ENCODE measurements at places on chromosomes 16 and 17.
A peak's percentile ranks its signal among the peaks of the same experiment; 100 is the strongest.

GRCh38 chr17:45405250-45406086 lies 27.2 kb downstream of the ARHGAP27 start:
- no peak for DNase-seq

GRCh38 chr17:9902120-9902519 lies 3.0 kb downstream of the RCVRN start:
- DNase-seq = peak; percentile 66

DNA sequence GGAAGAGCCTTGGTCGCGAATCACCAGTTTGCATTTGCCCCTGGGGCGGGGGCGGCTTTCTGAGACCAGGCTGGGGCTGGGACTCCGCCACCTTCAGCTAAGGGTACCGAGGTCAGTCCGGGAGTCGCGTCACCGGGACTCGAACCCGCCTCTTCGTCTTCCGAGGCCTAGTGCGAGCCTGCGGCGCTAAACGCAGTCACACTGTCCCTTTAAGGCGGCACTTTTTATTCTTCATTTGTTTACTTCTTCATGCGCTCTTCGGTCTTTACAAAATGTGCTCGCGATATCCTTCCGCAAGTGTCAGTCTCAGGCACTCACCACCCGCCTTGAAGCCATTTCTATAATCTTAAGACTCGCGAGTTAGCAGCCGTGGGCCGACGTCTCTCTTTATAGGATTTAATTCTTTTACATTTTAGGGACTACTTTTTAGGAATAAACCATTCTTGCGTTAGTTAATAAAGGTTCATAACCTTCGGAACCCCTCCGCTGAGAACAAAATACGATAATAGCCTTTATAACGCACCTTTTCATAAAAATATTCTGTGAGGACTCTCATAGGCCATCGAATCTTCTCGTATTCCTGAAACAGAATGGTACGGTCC lies 593 bp upstream of the HEXIM1 start:
- DNase-seq = peak; percentile 99

DNA sequence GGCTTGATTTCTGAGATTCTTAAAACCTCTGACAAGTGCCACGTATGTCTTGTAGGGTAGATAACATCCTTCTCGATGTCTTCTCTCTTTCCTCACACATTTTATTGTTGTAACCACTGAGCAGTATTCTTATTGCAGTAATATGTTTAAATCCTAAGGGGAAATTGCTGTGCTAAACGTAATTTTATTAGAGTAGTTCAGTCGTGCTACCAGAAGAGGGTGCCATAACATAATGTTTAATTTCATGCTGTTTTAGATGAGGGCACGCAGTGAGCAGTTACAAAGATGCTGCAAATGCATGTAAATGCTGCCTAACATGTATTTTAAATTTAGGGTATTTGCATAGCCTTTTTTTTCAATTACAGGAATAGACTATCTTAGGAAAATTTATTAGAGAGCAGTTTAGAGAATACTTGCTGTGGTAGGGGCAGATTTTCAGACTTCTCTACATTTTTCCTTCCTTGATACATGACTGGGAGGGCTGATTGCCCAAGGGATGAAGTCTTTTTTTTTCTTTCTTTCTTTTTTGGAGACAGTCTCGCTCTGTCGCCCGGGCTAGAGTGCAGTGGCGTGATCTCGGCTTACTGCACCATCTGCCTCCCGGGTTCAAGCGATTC lies 51.7 kb downstream of the GAN start:
- DNase-seq = peak; percentile 88

DNA sequence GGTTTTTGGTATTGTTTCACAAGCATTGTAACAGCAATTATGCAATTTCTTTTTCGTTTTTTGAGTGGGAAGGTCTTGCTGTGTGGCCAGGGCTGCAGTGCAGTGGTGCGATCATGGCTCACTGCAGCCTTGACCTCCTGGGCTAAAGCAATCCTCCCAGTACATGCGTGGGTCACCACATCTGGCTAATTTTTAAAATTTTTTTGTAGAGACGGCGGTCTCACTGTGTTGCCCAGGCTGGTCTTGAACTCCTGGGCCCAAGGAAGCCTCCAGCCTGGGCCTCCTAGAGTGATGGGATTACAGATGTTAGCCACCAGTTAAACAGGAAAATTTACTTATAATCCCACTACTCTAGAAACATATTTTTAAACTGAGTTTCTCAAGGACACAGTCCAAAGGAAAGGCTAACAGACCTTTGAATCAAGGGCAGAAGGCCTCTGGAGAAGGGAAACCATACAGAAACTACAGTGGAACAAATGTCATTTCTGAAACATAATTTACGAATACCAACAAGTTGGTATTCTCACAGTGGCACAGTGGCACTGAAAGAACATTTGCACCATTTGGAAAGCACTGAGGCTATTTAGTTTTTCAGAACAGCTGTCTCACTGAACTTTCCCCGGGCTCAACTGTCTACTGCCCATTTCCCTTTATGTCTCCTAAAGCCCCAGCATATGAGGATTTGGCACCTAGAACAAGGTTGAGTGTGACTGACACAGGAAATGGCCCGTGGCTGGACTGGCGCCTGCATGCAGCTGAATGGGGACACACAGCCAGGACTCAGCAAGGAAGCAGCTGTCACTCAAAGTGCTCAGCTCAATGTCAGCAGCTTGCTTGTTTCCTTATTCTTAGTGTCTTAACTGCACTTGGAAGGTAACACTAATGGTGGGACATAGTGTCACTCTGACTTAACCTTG lies 2.8 kb upstream of the PRKAR1A start:
- DNase-seq = peak; percentile 33

GRCh38 chr16:53489755-53490154 lies 13.3 kb downstream of the AKTIP start:
- DNase-seq = no peak

Measured in brain (organoid and tissue), 16 donors.